ENCODE measurements at places on chromosomes 1 and 21.

DNA sequence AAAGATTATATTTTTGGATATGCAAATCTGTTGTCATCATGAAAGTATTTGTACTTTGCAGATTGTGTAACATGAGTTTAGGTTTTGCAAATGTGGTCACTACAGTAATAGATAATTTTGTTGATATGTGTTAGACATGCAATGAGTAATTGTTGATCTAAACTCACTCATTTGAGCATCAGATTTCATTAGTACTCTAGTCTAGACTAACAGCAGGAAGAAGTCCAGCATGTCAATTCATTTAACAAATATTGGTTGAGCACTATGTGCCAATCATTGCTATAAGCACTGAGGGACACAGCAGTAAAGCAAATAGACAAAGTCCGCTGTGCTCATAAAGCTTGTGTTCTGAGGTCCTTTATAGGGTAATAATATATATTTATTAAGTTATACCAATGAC, 350.0 kb downstream of the USP25 start:
- no peak for DNase-seq

DNA sequence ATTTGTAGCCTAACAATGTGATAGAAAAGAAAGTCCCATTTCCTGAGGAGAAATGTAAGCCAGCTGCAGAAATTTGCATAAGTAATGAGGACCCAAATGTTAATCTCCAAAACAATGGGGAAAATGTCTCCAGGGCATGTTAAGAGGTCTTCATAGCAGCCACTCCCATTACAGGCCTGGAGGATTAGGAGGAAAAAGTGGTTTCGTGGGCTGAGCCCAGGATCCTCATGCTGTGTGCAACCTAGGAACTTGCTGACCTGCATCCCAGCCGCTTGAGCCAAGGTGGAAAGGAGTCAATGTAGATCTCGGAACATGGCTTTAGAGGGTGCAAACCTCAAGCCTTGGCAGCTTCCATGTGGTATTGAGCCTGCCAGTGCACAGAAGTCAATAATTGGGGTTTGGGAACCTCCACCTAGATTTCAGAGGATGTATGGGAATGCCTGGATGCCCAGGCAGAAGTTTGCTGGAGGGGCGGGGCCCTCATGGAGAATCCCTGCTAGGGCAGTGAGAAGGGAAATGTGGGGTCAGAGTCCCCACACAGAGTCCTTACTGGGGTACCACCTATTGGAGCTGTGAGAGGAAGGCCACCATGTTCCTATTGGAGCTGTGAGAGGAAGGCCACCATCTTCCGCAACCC, 14.2 kb upstream of the F13B start:
- DNase-seq: peak; percentile 14

DNA sequence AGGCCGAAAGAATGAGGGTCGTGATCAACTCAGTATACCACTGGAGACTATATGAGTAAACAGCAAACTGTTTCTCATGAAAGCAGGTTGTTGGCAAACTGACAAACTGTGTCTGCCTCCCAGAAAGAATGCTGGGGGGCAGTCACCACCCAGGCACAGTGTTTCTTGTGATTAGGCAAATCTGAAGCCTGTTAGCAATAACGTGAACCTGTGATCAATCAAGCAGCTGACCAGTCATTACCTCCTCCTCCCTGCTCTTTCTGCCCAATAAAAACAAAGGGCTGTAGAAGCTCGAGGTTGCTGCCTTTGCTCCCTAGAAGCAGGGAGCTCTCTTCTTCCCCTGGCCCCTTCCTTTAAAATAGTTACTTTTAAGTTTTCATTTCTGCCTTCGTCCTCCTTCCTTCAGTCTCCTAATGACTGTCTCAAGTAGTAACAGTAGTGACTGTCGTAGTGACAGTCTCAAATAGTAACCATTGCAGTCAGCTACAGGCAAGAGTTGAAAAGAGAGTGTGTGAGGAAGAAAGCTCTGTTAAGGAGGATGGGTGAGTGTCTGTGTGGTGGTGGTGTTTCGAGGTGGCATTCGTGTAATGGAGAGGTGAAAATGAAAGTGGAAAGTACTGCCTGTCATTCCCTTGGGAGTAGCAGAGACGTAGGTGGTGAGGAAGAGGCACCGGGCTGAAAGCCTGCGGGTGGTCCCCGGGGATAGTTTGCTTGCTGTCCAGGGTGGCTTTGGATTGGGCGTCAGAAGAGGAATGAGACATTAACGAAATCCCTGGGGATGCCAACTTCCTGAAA, 14.5 kb downstream of the HHAT start:
- DNase-seq: no peak

DNA sequence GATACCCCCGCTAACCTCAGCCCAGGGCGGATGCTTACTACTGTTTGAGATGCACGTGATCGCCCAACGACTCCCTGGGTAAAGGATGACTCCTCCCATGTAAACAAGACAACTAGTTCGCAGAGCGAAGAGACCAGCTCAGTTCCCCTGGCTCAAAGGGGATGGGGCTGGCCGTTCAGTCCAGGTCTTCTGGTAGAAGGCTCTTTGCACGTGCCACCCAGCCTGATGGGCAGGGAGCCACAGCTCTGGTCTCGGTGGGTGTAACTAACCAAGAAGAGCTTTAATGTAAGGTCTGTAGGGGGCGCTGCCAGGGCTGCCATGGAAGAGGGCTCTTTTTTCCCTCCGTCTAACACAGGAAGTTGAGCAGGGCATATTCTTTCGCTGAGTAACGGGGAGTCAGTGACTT, 49.4 kb upstream of the PARP1 start:
- DNase-seq: peak; percentile 93

DNA sequence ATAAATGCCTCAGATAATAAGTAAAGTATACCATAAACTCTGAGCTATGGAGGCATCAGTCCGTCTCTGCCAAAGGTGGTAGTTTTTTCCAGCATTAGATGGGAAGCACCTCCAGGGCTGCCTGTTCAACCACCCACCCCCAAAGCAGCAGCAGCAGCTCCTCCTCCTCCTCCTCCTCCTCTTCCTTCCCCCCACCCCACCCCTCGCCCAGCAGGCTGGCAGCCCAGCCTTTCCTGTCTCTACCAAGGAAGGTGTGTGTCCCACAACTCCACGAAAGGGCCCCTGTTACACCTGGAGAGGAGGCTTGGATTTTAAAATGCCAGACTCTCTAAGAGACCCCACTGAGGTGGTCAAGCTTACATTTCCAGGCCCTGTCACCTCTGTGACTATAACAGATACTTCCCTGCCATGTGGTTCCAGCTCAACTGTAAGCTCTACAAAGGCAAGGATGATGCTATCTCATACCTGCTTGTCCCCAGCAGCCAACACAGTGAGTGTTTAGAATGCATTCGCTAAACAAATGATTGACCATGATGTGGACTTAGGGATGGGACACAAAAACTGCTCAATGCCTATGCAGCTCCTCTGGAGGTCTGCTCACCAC, 76.7 kb downstream of the GFI1 start:
- DNase-seq: no peak

- DNase-seq: peak; percentile 47
Measured at GRCh38 chr1:204685236-204686006, at the start of gene LRRN2. LRRN2 (minus strand) TSS chr1:204685738; CDS start chr1:204619992, 65,746 bp downstream.

DNA sequence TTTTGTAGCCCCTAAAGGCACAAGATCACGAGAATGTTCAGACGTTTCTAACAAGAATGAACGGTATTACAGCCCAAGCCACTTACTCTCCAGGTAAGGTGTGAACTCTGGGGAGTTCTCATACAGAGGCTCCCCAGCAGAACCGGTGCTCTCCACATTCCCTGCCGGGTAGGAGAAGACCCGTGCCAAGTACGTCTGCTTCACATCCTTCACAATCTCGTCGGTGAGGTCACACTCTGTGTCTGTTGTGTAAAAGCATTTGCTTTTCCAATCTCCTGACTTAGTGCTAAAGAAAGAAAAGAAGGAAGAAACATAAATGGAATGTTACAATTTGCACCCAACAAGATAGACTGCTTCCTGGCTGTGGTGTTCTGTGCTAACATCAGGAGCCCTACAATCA, 5.7 kb downstream of the F3 start:
- no peak for DNase-seq

GRCh38 chr1:167713330-167714081, 8.3 kb upstream of the MPZL1 start:
- peak; percentile 62 for DNase-seq

GRCh38 chr1:247287460-247287859, 31.6 kb downstream of the VN1R5 start:
- DNase-seq: peak; percentile 76

- DNase-seq: no peak
Measured at GRCh38 chr1:52919051-52919722, 2.4 kb downstream of the ECHDC2 start.

DNA sequence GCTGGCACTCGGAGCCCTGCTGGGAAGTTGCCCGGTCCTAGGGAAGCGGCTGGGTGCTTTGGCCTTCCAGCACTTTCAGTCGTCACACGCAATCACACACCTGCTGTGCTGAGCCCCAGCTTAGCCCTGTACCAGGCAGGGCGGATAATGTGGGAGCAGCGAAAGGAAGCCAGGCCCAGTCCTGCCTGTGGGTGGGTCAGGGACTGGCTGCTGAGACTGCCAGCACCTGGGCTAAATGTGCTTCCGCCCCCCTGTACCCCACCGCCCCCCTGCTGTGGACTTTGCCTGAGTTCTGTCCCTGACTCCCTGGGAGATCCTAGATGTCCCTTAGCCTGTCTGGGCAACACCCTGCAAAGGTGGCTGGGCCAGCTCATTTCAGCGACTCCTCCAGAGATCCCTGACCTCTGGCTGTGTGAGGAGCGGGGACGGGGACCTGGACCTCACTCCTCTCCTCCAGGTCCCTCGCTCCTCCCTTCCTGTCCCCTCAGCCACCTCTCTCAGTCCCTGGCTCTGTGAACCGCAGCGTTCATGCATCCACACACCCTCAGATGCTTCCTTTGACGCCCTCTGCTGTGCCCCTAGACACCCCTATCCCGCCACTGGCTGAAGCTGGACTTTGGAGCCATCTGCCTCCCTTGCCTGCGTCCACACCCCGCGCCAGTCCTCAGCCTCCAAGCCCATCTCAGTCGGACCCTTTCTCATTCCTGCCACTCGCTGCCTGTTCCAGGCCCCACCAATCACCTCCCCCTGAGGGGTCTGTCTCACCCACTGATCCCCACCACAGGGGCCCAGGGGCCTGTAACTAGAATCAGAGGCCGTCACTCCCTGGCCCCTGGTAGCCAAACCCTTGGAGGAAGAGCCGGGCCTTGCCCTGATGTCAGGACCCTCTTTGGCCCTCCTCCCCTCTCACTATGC, 1.4 kb downstream of the MMEL1 start:
- DNase-seq: no peak

DNA sequence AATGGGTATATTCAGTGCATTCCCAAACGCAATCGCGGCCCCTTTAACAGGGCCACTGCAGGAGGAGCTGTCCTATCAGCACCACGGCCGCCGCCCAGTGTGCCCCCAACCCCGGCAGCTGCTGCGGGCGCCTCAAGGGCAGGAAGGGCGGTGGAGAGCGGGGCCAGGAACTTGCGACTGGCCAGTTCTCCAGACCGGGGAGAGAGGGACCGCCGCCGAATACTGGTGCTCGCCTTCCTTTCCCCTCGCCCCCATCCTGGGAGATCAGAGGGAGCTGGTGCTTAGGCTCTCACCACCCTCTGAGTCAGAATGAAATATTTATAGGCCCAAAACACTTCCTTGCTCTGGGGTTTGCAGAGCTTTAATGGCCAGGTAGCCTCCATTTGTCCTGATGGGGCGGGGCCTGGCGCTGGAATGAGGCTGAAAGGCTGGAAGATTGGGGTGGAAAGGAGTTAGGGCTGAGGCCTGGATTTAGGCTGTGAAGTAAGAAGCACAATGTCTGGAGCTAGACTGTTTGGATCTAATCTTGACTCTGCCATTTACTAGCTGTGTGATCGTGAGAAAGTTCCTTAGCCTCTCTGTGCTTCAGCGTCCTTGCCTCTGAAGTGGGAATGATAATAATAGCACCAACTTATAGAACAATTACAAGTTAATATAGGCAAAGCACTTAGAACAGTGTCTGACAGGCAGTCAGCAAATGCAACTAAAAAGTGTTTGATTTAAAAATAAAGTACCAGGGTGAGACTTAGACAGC, 75.5 kb downstream of the NAV1 start:
- DNase-seq: peak; percentile 94

- no peak for DNase-seq
Measured at GRCh38 chr1:33056426-33056825, 19.7 kb upstream of the AK2 start.

GRCh38 chr1:99472893-99473292, 173.0 kb upstream of the PALMD start:
- no peak for DNase-seq

GRCh38 chr1:37764414-37764825, 500 bp downstream of the EPHA10 start:
- peak; percentile 95 for DNase-seq

DNA sequence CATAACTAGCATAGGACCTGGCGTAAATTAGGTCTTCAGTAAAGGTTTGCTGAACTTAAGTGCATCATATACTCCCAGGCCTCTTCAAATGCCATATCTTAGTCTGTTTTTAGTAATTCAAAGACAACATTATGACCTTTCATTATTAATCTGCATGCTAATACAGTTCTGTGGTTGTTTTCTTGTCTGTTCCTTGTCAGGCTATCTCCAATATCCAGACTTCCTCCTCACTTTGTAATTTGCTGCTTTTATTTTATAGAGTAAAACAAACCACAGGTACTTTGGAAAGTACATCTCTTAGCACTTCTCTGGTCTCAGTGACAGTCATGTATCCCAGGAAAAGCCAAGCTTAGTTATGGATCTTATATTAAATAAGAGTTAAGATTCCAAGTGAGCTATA, 65.1 kb upstream of the BMP8A start:
- no peak for DNase-seq

DNA sequence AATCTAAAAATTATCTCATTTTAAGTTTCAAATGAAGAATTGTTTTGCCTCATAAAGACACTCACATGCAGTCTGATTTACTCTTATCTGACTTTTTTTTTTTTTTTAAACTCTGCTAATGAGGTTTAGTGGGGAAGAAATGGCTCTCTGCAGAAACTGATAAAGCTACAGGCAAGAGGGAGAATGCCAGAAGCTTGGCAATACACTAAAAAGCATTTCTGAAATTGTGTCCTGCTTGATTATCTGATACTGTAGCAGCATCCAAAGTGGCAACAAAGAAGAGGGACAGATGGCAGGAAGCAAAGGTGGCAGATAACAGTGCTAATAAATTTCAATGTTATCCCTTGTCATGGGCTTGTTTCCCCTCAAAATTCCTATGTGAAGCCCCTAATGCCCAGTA, 1744.9 kb downstream of the NCAM2 start:
- DNase-seq: no peak
